ENCODE measurements at places on chromosomes 16 and 17.
A peak's percentile ranks its signal among the peaks of the same experiment; 100 is the strongest.

DNA sequence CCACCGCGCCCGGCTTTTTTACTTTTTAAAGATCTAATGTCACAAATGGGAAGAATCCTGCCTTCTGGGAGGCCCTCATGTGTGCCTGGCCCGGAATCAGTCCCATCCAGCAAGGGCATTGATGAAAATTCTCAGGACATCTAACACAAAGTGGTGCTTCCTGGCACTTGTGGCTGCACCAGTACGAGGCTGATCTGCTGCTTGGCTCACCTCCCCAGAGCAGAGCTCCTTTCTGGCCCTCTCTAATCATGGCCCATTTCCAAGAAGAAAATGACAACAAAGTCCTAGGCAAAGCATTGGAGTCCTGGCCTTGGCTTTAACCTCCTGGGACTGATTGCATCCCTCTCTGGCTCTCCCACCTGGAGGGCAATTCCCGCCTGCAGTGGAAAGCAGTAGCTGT, 50.7 kb upstream of the SIAH1 start:
- DNase-seq: no peak

GRCh38 chr17:1203111-1203966, 23.6 kb upstream of the ABR start:
- DNase-seq: peak; percentile 25

DNA sequence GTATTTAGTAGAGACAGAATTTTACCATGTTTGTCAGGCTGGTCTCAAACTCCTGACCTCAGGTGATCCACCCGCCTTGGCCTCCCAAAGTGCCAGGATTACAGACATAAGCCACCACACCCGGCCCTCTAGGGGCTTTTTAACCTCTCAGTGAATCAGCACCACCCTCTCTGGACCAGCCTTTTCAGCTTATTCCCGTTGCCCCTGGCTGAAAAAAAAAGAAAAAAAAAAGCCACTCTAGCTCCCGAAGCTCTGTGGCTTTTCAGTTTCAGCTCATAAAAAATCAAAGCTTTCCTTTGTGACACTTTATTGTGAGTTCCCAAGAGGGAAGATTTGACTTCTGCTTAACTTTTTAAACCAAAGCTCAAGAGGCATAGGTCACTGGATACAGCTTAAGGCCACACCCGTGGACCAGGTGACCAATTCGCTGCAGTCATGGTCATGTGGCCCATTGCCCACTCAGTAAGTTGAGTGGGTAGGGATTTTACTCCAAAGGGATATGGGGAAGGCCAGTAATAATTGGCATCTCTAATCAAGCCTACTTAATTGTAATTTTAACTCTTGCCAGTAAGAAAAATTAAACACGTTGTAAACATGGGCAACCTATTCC, 46.6 kb upstream of the MED13 start:
- DNase-seq: no peak

GRCh38 chr16:53901408-53901807, 197.5 kb downstream of the FTO start:
- DNase-seq: no peak

DNA sequence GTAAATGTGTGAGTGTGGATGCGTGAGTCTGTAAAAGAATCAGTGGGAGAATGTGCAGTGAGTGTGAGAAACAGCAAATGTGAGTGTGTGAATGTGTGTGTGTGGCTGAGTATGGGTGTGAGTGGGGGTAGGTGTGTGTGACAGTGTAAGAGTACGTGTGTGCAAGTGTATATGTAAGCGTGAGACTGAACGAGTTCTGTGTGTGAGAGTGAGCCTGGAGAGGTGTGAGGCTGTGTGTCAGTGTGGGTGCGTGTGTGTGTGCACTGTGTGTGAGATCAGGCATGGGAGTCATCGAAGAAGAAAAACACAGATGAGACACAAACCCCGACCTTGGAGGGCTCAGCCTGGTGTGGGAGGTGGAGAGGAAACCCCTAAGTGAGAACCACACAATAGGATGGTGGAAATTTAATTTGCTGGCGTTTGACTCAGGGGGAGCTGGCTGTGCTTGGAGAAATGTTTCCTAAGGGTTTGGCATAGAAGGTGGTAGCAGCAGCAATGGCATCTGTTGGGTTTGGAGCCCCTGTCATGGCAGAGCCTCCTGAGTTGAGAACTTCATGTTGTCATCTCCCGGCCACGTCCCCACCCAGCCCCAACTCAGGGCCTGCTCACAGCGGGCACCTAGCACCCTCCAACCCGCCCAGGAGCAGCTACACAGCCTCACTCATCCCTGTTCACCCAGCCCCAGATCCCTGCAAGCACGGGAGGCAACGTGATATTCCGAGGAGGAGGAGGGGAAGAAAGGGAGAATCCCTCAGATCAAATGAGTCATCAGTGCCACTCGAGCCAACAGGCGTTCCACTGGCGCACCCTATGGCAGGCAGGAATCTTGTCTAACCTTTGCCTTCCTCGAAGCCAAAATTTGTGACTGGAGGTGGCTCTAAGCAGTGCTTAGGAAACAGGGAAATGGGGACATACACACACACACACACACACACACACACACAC, 14.3 kb upstream of the NUBP1 start:
- DNase-seq: no peak

DNA sequence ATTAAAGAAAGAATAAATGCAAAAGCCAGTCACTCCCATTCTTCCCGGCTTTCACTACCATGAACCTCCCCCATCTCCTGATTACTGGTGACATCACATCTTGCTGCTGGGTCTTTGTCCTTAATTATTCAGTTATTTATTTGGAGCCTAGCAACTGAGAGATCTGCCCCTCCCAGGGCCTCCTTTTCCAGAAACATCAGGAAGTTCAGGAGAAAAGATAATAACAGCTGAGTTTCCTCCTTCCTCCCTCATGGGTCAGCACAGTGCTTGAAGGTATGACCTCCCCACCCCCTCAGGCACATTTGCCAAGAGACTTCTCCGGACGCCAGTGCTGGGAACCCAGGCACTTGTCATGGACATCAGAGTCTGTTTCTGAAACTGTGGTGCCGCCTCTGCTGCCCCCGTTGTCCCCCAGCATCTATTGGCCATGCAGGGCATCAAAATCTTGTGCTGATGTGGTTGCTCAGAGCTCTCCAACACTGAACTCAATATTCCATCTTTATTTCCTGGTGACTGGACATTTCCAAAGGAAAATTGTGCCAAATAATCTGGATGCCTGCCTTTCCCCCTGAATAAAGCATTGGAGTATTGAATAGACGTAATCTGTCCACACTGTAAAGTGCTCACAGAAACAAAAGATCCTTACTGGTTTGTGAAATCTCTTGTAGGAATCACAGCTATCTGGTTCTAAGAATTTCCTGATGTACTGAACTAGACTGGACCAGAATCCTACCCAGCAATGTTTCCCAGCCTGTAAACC, 71.8 kb downstream of the ZNF18 start:
- DNase-seq: no peak

Measured in naive thymus-derived CD4-positive, alpha-beta T cell (primary cell).